ENCODE measurements at places on chromosomes 1 and 21.

GRCh38 chr1:113223546-113223945 lies 150.5 kb downstream of the LRIG2 start:
- no peak for DNase-seq

GRCh38 chr1:1004780-1005697 lies 5.1 kb upstream of the HES4 start:
- DNase-seq, result peak; percentile 43

DNA sequence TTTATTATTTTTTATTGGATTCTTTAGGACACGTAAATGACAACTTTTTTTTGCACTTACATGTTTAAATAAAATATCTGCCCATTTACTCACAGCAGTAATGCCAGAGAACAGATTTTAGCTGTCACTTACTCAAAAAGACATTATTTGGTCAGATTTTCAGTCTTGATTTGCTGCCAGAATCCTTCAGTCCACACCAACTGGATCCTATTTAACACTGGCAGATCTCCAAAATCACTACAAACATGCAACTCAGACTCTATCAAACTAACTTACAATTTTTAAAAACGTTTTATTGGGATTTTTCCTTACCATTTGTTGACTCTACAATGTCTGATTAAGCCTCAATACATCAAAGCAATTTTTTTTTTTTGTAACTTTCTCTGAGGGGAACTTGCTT lies 11.1 kb downstream of the ATP6V1G3 start:
- no peak for DNase-seq

DNA sequence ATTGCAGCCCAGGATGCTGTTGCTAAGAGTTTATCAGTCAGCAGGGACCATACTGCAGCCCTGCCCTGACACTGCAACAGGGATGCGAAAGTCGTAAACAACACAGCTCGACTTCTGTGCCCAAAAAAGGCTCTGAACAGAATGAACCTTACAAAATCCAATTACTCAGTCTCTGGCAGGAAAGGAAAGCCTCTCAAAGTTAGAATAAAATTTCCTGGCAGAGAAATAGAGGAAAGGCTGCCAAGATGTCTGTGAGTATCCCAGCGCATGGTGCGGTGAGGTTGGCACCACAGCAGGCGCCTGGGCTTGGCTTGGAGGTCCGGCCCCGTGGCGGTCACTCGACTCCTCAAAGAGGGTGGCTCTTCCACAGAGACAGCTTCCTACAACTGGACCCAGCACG lies 185.8 kb downstream of the PCP4 start:
- no peak for DNase-seq

GRCh38 chr1:27253596-27253995 lies 19.2 kb downstream of the WDTC1 start:
- DNase-seq, result no peak

DNA sequence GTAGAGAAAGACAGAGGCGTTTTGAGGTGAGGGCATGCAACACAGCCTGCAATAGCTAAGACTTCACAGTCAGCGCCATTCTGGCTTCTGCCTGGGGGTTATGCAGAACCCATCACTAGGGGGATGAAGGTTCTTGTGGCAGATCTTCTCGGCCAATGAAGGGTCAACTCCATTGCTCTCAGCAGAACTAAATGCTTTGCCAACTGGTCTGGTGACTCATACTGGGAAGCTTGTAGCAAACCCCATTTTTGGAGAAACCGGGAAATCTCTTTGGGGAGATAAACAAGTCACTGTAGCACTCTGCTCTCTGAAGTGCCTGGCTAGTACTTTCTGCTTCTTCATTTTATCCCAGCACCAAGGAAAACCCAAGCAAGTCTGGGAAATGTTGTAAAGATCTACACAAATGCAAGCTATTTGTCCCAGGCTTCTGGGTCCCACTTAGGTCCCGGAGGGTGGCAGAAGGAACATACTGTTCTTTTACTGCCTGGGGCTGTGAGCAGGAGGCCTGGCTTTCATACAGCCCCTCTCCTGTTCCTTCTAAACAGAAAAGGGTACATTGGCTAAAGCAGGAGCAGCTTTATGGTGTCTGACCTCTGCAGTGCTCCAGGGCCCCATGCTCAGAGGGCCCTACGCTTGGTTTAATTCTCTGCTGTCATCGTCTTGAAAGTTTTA lies 28.8 kb downstream of the SHISA4 start:
- no peak for DNase-seq

DNA sequence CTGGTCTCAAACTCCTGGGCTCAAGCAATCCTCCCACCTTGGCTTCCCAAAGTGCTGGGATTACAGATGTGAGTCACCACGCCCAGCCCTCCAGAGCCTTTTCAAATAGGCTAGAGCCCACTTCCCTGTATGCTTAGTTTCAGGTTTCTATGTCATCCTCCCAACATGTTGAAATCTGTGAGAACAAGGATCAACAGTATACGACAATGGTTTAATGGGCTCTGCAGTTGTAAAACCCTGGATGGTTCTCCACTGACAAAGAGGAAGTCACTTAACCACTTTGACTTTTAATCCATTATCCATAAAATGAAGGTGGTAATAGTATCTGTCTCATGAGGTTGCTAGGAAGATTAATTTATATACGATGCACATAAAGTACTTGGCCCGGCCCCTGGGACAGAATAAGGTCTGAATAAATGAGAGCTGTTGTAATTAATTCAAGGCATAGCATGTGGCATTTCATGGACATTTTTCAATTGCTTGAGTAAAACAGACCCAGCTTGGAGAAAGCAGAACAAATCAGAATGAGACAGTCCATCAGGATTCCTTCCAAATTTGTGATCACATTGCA lies 113.9 kb upstream of the ZNF648 start:
- DNase-seq, result no peak

- no peak for DNase-seq
Observed at GRCh38 chr1:222006715-222007114, 264.8 kb upstream of the DUSP10 start.

DNA sequence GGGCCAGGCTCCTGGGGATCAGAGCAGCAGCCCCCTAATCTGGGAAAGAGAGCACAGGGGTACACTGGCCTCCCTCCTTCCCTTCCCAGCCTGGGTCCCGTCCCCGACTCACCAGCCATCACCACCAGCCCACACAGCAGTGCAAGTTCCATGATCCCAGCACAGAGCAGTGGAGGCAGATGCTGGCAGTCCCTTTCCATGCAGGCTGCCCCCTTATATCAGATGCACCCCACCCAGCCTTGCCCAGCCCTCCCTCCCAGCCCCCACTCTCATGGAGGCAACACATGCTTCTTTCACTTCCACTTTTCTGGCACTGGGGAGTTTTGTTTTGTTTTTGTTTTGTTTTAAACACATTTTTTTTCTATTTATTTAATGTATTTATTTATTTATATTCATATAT lies at the start of gene PLA2G2D:
Gene PLA2G2D, minus strand, starts transcription at position 190 of the 400 bp plus-strand sequence. Its CDS starts 38 bp downstream, at position 152.
- no peak for DNase-seq

GRCh38 chr21:33135925-33136324 lies 66.0 kb downstream of the OLIG1 start:
- no peak for DNase-seq

DNA sequence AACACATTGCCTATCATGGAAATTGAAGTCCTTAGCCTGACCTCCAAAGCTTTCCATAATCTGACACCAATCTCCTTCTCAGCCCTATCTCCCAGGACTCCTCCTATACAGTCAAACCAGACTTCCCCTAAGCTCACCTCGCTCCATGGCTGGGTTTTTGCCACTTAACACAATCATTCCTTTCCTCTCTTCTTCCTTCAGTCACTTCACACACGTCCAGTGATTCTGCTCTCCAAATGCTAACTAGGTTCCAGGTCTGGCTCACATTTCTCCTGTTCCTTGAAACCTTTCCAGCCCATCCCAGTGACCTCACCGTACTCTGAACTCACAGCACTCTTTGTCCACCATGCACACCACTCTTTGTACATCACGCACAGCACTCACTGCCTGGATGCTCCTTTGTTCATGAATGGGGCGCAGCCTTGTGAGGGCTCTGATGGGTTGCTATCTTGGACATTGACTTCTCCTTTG lies 98.4 kb downstream of the GLUL start:
- no peak for DNase-seq

GRCh38 chr21:27017246-27017645 lies 50.4 kb upstream of the ADAMTS5 start:
- no peak for DNase-seq

GRCh38 chr1:241888232-241888631 lies 40.2 kb downstream of the EXO1 start:
- no peak for DNase-seq

GRCh38 chr1:7683521-7683920 lies 87.6 kb upstream of the VAMP3 start:
- no peak for DNase-seq

DNA sequence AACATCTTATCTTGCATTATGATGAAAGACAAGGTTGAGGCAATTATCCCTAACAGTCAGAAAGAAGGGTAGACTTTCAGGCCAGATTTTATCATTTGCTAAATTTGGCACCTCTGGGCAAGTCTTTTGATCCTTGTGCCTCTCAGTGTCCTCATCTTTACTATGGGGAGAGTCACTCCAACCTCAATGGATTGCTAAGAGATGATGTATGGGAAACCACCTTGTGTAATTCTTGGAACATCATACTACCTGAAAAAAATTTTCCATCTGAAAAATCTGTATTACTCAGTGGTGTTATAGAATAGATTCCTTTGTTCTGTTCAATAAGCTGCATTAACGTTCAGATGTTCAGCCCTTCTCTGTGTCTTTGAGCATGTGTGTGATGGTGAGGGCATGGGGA lies 230.7 kb downstream of the TGFB2 start:
- no peak for DNase-seq

DNA sequence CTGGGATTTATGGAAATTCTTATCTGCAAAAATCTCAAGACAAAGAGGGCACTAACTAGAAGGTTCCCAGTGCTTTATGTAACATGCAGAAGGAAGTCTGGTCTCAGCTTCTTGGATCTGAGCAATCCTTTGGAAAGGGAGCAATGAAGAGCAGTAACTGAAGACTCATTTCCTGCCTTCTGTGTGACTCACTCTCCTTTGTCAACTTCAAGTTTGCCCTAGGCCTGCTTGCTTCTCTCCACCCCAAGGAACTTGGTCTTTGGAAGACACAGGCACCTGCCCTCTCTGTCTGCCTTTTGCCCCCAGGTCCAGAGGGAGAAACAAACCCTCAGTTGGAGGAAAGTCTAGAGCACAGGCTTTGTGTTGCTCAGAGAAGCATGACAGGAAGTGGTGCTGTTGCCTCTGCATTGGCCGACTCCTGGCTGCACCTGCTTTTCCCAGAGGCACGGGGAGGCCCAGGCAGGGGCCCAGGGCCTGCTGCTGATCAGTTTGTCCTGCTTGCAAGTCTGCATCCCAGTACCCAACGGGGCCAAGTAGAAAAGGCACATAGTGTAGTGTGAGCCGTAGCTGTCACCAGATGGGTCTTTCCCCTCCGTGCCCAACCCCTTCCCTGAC lies 137.2 kb downstream of the DHRS3 start:
- no peak for DNase-seq

DNA sequence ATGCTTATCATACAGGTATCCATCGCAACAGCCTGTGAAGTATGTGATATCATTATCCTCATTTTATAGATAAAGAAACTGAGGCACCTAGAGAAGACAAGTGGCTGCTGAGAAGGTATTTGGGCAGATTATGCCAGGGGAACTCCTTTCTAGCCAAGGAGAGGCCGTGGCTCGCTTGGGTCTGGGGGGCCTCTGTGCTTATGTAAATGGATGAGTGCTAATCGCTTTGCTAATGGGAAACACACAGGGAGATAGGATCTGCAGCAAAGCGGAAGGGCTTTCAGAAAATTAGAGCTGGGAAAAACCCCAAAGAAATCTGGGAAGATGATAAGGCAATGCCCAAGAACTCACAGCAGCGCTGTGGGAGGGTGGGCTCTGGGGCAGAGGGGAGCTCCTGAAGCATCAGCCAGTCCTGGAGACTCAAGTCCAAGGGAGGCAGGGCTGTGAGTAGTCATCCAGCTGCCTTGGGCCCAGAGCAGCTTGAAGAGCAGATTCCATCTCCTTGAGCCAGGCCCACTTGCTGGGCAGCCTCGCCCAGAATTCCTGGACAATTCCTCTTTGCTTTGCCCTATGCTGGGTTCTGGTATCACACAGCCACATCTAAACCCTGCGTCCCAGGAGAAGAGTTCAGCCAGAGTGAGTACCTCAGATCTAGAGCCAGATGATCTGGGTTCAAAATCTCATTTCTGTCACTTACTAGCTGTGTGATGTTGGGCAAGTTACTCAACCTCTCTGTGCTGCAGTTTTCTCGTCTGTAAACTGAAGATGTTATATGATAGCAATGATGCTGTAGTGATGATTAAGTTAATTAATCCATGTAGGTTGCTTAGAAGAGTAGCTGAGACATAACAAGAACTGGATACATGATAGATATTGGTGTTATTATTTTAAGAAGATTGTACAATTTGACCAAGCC lies 36.7 kb downstream of the FOXD2 start:
- DNase-seq, result no peak

DNA sequence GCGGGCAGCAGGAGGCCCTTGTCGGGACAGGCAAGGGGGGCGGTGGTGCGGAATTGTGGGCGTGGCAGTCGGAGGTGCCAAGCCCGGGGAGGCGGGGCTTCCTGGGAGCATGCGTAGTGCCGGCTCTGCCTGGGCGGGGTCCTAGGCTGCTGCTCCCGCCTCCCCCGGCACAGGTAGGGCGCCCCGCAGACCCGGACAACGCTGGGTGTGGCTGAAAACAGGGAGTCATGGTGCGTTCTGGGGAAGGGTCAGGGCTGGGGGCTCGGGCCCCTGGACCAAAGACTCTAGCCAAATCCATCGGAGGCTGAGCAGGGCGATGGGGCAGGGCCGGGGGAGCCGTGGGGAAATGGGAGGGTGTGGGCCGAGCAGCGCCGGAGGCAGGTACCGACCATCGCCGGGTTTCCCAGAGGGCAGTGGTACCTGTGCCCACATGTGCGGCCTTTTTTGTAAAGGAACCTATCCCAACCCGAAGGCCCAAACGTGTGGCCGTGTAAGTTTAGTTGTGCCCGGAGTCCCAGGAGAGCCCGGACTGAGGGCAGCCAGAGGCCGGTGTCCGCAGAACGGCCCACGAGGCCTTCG lies 231.9 kb downstream of the SDCCAG8 start:
- no peak for DNase-seq

GRCh38 chr1:154886281-154887015 lies 16.4 kb upstream of the KCNN3 start:
- DNase-seq, result no peak

DNA sequence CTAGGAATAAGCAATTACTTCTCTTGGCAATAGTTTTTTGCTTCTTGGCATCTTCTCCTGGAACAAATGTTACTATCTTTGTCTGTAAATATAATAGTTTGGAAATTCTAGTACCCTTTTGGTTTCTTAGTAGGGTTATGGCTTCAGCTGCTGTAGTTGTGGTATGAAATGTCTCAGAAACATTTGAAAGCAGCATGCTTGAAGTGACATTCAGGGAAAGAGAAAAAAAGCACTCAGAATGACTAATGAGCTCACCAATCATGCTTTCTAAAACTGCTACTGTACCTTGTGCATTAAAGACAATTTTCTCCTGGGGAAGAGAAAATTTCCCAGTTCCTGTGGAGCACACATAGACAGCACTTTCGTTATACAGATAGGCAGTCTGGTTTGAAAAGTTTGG lies 21.0 kb downstream of the NUP133 start:
- DNase-seq, result no peak
